ENCODE measurements at places on chromosomes 6 and 20. TPM values are rescaled to one million over a fixed set of nuclear protein-coding genes. Genes with fewer than 3 reads are reported as not detected.

- no peak for DNase-seq
Observed at GRCh38 chr6:1247056-1247455, 64.8 kb upstream of the FOXQ1 start.

DNA sequence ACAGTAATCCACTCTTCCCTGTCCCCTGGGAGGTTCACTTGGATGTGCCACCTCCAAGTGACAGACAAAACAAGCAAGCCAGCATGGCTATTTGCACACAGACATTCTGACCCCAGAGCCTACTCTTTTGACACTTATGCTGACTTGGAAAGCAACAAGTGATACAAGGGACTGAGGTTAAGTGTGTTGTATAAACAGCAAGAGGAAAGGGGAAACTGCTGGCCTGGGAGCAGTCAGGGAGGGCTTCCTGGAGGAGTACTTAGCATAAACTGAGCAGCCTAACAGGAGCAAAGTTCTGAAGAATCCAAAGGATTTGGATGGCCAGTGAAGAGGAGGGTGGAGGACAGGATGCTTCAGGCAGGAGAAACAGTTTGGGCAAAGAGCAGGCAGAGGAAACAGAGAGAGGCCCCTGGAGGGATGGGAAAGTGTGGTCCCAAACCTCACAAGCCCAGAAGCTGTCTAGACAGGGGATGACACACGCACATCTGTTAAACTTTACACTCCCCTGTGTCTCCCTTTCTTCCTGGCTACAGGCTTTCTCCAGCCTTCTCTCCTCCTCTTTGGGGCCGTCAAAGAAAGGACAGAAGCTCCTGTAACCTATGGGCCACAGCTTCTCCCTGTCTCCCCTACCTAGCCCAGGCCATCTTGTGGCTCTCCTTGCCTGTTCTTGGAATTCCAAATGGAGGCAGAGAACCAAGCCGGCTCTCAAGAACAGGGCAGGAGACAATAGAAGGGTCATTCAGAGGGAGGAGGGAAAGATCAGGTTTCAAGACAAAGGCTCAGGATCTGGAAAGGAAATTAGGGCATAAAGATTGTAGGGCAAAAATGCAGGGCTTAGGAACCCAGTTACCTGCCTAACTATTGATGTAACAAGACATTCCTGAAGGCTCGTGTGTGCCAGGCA lies 19.3 kb downstream of the SULF2 start:
- DNase-seq, result peak; percentile 24

The FILIP1 gene
- total RNA-seq, result 0.17 TPM

The PRPH2 gene
- total RNA-seq, result 0.17 TPM

The C20orf96 gene
- total RNA-seq, result 1.9 TPM

- peak; percentile 63 for DNase-seq
Observed at GRCh38 chr6:112571488-112572270, 224.5 kb downstream of the RFPL4B start.

- DNase-seq, result no peak
Observed at GRCh38 chr6:12084681-12085080, 72.6 kb downstream of the HIVEP1 start.

DNA sequence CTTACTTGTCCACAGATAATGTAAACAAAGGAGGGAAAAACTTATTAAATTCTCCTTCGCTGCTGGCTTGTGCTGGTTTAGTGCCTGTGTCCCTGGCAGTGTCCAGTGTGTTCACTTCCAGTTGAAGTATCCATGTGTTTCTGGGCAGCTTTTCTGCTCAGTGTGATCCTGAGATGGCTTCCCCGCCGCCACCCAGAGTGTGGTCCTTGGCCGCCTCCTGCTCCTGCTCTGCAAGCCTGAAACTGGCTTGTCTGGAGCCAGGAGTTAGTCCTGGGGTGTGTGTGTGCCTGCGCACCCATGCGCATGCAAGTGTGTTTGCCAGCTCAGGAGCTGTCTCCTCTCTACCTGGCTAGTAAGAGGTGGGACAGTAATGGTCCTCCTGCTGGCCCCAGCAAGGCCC lies 7.2 kb downstream of the BTBD3 start:
- no peak for DNase-seq

DNA sequence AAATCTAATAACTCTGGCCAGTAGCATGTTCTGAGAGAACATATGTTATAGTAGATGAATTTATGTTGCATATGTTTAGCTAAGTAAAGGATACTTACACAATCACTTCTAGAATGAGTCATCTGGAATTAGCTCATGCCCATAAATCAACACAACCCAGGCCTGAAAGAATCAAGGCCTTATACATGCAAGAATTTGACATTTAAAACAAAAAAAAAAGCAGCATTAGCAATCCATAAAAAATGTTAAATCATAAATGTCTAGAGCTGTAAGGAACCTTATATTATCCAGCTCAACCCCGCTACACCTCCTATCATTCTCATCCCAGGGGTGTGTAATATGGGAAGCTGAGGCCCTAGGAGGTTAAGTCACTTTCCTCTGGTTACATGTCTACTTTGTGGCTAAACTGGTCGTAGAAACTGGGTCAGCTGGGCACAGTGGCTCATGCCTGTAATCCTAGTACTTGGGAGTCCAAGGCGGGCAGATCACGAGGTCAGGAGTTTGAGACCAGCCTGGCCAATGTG lies 105.2 kb upstream of the CARMIL1 start:
- DNase-seq, result peak; percentile 95

GRCh38 chr20:7505152-7505834 lies 435.0 kb downstream of the HAO1 start:
- no peak for DNase-seq

DNA sequence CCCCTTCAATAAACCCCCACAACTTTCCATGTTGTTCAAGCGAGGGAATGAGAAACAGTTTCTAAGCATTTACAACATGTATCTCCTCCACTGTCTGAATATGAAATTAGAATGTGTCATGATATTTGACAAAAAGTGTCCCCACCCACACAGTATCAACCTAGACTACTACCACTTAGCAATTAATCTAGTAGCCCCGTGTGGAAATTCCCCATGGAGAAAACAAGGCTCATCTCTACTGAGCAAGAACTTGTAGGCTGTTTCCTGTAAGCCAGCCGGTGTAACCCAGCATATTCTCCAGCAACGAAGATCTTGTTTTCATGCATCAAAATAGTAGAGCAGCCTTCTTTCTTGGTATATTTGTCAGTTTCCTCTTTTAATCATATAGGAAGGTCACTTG lies 115.0 kb downstream of the IRF4 start:
- DNase-seq, result no peak

The EPPIN gene
- total RNA-seq, result not detected

DNA sequence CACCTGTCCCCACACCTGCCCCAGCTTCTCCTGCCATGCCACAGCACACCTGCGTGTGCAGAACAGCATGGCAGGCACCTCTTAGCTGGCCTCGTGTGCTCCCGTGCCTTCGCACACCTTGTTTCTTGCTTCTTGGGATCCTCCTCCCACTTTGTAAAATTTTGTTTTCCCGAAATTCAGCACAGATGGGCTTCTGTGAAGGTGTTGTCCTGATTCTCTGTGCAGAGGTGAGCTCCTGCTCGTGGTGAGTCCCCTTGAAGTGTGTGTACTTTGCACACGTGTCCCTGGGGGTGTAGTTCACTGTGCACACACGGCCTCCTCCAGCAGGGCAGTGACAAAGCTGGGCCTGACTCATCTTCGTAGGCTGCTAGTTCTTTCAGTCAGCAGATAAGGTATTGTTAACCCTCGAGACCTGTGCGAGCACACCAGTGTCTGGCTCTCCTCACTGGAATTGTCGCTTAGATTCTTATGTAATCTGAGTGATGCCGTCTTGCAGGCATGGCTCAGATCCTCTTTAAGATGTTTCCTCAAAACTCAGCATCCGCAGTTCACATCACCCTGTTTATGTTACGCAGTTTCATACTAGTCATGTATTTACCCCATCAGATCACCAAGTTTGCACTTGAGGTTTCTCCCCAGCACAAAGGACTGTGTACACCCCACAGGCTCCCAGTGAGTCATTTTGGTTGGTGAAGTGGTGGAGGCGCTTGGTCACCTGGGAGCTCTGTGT lies 77.7 kb downstream of the CDYL start:
- DNase-seq, result no peak

- no peak for DNase-seq
Observed at GRCh38 chr6:118263921-118264486, 284.1 kb upstream of the PLN start.

- DNase-seq, result no peak
Observed at GRCh38 chr20:35436177-35436573, 1.9 kb downstream of the GDF5 start.

The FAXC gene
- 8.1 TPM for total RNA-seq

The SLC17A3 gene
- total RNA-seq, result 5.6 TPM

The COL21A1 gene
- total RNA-seq, result not detected

The TRERF1 gene
- 0.35 TPM for total RNA-seq

DNA sequence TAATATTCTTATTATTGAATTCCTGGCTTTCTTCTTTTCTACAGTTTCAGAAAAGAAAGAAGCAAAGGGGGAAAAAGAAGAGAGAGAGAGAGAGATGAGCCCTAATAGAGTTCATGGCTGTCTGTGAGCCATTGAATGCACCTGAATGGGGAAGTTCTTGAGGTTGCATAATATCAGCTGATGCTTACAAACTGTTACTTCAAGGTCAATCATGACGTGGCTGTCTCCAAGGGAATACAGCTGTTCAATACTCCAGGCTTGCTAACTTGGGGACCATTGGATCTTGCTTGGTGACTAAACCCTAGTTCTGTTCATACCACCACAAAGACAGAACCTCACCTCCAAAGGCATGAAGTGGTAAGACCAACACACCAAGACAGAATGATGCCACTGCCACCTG lies 180.4 kb downstream of the ADGRG6 start:
- DNase-seq, result peak; percentile 23

GRCh38 chr20:31712564-31713311 lies 9.9 kb downstream of the BCL2L1 start:
- peak; percentile 95 for DNase-seq

The GHRH gene
- not detected for total RNA-seq

DNA sequence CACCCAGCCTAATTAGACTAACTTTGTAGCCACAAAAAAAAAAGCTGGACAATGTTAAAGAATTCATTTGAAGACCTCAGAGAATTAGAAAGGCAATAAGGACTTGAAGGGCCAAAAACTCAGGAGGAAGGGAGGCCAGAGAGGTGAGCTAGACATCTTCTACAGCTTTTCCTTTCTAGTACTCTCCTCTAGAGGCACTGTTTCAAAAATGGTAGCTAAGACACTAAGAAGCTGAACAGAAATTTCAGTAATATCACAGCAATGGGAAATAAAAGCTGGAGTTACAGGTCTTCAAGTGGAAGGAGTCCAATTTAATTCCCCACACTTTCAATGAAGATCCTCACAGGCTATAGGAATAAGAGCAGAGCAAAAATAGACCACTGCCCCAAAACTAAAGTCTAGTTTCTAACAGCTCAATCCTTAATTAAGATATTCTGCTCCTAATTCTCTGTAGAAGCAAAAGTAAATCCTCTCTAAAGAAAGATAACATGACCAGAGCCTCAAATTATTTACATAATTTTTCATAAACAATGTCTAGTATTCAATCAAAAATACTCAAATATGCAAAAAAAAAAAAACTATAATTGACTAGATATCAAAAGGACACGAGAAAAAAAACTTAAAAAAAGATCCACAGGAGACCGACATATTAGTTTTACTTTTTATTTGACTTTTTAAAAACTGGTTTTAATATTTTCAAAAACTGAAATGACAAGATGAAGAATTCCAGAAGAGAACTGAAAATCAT lies 63.7 kb downstream of the RNGTT start:
- no peak for DNase-seq

The MPC1 gene
- 18.1 TPM for total RNA-seq

All from renal cortical epithelial cell (primary cell).